Activated T-helper 2 cell treated with anti-CD3 and anti-CD28 coated beads, Interferon-gamma antibody, Interleukin-2, Interleukin-4, amounts not matched to agents 10 μg/mL and 5 μg/mL and 100 μg/mL, durations not matched to agents 14 hours and 24 hours and 36 hours (primary cell): ENCODE measurements at places on chromosomes 4 and X.
A peak's percentile ranks its signal among the peaks of the same experiment; 100 is the strongest.

DNA sequence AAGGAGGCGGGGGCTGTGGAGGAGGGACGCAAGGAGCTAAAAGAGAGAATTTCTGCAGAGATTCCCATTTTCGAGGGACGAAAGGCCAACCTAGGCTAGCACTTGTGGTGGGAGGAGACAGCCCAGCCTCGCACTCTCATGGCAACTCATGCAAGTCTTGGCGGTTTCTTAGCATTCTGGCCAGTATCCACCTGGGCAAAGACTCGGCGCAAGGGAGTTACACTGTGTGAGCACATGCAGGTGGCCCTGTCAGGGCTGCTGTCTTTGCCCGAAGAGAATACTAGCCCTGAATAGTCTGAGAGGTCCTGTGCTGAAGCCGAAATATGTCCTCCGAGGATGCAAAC, 15.5 kb downstream of the MCF2 start:
- H3K27ac ChIP-seq = no peak overlapping the region
- H3K4me1 ChIP-seq = peaks cover 2% of the 10 kb centered on the region
- no peaks in the 10 kb centered on the region for H3K36me3 ChIP-seq

GRCh38 chrX:38375891-38376290, 23.5 kb downstream of the OTC start:
- no peak overlapping the region for H3K4me3 ChIP-seq
- no peaks in the 10 kb centered on the region for H3K4me1 ChIP-seq
- H3K27me3 ChIP-seq = peaks cover 2% of the 10 kb centered on the region
- DNase-seq = no peak
- no peaks in the 10 kb centered on the region for H3K36me3 ChIP-seq

DNA sequence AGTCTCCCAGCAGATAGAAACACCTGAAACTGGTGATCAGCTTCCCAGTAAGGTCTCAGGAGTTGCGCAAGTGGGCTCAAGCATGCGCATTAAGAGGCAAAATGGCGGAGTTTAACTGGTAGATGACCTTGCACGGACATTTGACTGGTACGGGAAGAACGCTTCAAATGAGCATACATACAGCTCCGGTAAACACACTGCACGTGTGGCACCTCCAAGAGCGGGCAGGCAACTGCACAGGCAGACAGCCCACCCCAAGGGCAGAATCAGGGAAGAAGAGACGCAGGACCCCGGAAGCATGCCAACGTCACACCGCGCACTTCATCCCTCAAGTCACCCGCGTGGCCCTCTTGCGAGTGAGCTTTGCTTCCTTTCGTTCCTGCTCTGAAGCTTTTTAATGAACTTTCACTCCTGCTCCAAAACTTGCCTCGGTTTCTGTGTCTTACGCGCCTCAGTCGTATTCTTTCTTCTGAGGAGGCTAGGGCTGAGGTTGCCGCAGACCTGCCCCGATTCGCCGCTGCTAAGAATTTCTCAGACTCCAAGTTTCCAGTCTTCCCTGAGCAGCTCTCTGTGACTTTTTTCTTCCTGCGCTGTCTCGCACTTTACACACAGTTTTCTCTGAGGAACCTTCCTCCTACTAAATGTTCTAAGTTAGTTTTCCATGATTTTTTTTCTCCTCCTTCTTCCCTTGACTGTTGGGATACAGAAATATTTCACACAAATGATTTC, 180.7 kb upstream of the ZFP42 start:
- H3K27me3 ChIP-seq = no peaks in the 10 kb centered on the region
- no peaks in the 10 kb centered on the region for H3K36me3 ChIP-seq
- DNase-seq = no peak
- H3K27ac ChIP-seq = peak overlapping the region; percentile 70
- peak overlapping the region; percentile 66 for H3K4me3 ChIP-seq

- no peak for DNase-seq
- H3K36me3 ChIP-seq = no peaks in the 10 kb centered on the region
- no peaks in the 10 kb centered on the region for H3K27me3 ChIP-seq
- no peaks in the 10 kb centered on the region for H3K4me1 ChIP-seq
- H3K4me3 ChIP-seq = no peak overlapping the region
Measured at GRCh38 chr4:21454831-21455230, 493.7 kb downstream of the KCNIP4 start.

DNA sequence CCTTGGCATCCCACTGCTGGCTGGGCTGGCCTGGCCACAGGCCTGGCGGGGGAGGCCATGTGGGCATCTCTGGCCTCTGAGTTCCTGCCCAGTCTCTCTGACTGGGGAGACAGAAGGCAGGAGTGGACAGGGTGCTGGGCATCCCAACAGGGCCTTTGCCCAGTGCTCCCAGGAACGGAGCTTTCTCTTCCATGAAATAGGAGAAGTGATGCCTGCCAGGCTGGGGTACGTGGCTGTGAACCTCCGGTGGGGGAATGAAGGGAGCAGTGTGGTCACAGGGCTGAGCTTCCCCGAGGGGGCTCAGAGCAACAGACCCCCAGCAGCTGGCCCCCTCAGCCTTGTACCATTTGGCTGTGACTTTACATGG, 40.4 kb upstream of the HMX1 start:
- H3K4me3 ChIP-seq = no peak overlapping the region
- H3K36me3 ChIP-seq = no peaks in the 10 kb centered on the region
- DNase-seq = no peak
- H3K27ac ChIP-seq = no peak overlapping the region

GRCh38 chr4:135269125-135269890, 1067.7 kb upstream of the PABPC4L start:
- no peak overlapping the region for H3K4me3 ChIP-seq
- DNase-seq = no peak
- H3K4me1 ChIP-seq = no peaks in the 10 kb centered on the region

DNA sequence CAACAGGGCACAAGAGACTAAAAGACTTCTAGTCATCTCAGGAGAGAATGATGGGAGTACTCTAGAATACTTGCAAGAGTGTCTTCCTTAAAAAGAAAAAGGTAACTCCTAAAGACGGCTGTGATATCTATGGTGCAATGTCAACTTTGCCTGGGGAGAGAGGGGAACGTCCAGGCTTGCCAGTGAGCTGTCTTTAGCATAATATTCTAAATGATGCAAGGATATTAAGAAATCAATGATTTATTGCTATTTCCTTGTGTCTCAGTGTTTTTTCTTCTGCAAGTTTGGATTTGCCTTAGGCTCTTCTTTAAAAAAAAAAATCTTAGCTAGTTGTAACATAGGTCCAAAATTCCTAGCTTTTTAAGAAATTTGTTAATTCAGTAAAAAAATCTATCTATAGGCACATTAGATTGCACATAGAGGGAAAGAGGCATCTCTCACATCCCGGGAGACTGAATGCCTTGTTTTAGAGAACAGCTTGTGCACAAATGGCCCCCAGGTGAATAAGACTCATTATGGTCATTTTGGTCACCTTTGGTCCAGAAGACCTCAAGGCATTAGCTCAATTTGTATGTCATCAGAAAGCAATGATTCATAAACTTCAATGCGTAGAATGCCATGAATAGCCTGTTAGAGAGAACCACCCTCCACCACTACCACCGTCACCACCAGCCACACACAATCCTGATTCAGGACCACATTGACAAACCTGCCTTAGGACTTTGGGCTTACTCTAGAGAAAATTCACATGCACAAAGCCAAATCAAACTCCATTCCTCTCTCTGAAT, 104.1 kb downstream of the PALLD start:
- no peaks in the 10 kb centered on the region for H3K36me3 ChIP-seq
- H3K27me3 ChIP-seq = peaks cover 4% of the 10 kb centered on the region
- H3K27ac ChIP-seq = no peak overlapping the region
